ENCODE measurements at places on chromosomes 3 and 15.

DNA sequence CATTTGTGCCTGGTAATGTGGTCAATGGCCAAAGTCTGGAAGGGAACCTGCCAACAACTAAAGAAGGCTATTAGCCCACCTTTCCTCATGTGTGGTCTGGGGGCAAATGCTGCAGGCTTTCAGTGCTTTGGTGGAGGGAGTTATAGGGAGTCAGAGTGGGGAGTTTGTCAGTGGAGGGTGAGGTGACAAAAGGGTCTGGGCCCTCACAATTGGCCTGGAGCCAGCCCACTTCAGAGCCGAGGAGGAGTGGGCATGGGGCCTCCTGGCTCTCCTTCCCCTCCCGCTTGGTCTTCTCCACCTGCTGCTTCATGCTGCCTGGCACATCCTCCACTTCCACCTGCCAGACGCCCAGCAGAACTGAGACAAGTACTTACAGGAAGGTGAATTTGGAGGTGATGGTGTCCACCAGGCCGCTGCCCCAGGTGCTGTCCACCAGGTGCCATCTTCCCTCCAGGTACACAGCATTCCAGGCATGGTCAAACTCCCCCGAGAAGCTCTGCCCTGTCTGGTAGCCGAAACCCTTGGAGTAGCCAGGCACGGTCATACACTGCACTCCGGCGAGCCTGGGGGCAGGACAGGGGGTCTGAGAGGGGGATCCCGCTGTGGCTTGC, 40.9 kb downstream of the KY start:
- no peak for DNase-seq

GRCh38 chr15:28252831-28253230, 69.1 kb downstream of the HERC2 start:
- DNase-seq, result no peak

DNA sequence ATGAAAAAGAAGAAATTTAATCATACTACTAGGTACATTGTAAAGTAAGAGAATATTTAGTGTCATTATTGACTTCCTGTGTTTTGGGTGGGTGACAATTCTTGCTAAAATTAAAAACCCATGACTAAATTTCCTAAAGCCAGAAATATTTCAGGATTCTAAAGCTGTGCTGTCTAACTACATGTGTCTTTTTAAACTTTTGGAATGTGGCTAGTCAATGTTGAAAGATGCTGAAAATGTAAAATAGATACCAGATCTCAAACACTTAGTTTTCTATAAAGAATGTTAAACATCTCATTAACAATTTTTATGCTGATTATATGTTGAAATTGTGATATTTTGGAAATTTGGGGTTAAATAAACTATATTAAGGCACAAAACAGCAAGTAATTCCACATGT, 308.9 kb upstream of the TMCO5A start:
- DNase-seq, result no peak

GRCh38 chr3:73552700-73553099, 72.0 kb downstream of the PDZRN3 start:
- no peak for DNase-seq

GRCh38 chr3:114686621-114687020, 392.8 kb downstream of the TIGIT start:
- no peak for DNase-seq

GRCh38 chr3:63921741-63922482, 9.7 kb upstream of the SCAANT1 start:
- no peak for DNase-seq

DNA sequence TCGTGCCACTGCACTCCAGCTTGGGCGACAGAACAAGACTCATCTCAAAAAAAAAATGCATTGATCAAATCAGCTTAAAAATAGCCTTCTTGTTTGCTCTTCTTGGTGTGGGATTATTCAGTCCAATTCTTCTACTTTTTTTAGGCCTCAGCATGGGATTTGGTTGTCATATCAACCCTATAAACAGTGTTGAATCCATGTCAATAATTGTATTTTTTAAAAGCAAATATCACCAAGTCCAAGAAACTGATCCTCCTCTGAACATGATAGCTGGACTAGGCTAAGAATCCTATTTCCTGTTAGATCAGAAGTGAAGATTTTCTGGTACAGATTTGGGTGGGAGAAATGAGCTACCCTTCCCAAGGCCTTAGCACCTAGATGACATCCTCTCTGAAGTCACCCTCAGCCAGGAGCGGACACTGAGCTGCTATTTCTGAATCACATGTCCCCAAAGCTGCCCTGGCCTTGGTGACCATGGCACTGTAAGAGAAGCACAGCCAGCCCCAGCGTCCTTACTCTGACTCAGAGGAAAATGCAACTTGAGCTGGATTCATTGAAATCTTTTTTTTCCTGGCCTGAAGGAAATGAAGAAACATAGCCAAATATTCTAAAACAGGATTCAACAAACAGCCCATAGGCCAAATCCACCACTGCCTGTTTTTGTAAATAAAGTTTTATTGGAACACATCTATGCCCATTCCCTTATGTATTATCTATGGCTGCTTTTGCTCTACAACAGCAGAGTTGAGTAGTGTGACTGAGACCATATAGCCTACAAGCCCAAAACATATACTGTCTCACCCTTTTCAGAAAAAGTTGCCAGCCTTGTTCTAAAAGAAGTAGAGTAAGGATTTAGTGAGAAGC, 215.9 kb upstream of the CTDSPL start:
- no peak for DNase-seq

GRCh38 chr3:122931636-122932035, 95.9 kb downstream of the SEMA5B start:
- DNase-seq, result no peak

GRCh38 chr3:101778385-101779046, 495 bp upstream of the NXPE3 start:
- DNase-seq, result no peak

DNA sequence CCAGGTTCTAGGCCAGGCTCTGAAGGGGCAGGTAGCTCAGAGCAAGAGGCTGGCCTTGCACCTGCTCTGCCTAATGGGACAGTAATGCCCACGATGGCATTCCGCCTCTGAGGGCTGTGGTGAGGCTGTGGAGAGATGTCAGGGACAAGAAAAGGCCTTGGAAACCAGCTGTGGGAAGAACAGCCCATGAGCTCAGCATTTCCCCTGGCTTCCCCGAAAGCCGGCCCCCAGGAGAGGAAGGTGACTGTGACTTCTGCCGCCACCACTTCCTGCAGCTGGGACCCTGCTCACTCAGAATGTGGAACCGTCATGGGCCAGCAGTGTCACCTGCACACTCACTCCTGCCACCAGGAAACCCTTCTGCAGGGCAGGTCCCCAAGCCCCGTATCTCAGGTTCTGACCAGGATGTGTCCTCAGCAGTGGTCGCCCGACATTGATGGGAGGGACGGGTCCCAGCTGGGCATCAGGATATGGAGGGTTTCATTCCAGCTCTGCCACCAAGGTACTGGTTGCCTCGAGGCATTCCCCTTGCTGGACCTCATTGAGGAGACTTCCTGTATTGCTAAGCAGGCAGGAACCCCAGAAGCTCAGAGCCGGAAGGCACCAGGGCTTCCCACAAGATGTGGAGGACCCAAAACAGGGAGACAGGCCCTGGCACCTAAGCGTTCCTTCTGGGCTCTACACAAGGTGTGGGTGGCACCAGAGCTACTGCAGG, 30.7 kb downstream of the SEMA7A start:
- peak; percentile 95 for DNase-seq

- no peak for DNase-seq
Measured at GRCh38 chr3:134869153-134869726, 74.2 kb downstream of the EPHB1 start.

DNA sequence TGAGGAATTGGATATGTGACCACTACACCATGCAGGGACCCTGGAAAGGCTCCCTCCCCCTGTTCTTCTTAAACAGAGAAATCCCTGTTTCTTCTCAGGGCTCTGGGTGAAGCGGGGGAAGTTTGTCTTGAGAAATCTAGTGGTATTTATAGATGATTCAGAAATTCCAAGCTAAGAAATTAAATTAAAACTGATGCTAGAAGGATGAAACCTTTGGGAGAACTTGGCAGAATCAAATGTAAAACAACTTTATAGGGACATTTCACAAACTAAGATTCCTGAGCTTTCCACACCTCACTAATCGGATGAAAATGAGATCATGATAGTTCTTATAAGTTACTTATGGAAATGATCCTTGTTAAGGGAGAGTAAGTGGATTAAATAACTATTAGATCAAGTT, 54.2 kb downstream of the FBXL2 start:
- DNase-seq, result no peak

GRCh38 chr3:183149915-183150750, 12.4 kb downstream of the LAMP3 start:
- DNase-seq, result no peak

GRCh38 chr15:57823325-57823882, 116.9 kb downstream of the POLR2M start:
- DNase-seq, result no peak
